ENCODE measurements at places on chromosomes 4 and X. TPM values are rescaled to one million over a fixed set of nuclear protein-coding genes. Genes with fewer than 3 reads are reported as not detected.

OPN1MW2 gene
- total RNA-seq: not detected

DNA sequence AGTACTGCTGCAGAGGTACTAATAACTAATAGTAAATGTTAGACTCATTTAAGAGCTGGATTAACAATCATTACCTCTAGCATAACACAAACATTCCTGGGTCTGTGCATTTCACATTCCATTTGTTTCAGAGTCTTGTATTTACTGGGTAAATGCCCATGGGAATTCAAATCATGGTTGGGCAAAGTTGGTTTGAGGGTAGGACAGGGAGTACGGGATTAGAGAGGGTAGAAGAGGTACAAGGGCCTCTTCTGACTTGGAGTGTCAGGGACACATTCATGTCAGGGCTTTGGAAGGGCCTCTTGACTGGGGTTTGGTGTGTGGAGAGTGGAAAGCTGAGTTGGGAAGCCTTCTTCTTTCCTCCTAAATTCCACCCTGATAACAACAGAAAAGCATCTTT is 65.9 kb downstream of the WWC2 start:
- no peak for DNase-seq

- DNase-seq: no peak
Measured at GRCh38 chr4:113587640-113588275, 173.8 kb downstream of the CAMK2D start.

- no peak for DNase-seq
Measured at GRCh38 chr4:153987291-153987690, 198.4 kb upstream of the SFRP2 start.

HERC5 gene
- total RNA-seq: 1.4 TPM

GRCh38 chrX:137852502-137852901 is 286.6 kb downstream of the ZIC3 start:
- no peak for DNase-seq

CDX4 gene
- not detected for total RNA-seq

XG gene
- total RNA-seq: not detected

LRIT3 gene
- total RNA-seq: 0.08 TPM

GRCh38 chr4:76898949-76899645 is 1.2 kb upstream of the SOWAHB start:
- DNase-seq: no peak

GRCh38 chr4:7462509-7462971 is 27.8 kb upstream of the PSAPL1 start:
- DNase-seq: peak; percentile 58

DNA sequence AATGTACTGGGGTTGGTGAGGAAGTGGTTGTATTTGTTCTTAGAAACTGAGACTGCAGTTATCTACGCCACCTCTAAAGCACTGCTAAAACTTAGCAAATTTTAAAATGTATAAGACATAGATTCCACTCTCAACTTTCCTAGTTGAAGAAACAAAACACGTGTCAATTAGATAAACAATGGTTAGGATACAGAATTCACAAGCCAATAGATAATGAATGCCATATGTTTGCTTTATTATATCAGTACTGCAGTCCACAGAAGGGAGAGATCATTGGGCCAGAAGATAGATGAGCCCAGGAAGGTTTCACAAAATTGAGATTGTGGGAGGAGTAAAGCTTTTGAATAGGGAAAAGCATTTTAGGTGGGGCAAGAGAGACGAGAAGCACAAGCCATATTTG is 14.3 kb downstream of the TMEM33 start:
- DNase-seq: no peak

- no peak for DNase-seq
Measured at GRCh38 chrX:66130469-66130868, 33.6 kb upstream of the HEPH start.

DNA sequence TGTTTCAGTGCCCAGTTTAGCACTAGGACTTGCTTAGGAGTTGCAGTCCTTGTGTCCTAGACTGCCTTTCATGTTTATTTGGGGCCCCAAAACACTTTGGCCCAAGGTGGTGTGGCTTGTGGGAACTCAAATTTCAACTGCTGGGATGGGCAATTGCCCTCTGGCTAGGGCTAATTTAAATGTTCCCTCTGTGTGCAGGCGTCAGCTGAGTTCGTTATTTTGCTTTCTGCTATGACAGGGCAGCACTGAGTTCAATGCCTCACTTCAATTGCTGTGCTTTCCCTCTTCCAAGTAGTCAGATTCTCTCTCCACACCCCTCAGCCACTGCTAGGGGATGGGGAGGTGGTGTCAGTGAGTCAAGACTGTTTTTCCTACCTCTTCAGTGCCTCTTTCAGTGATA is 51.1 kb downstream of the ITIH6 start:
- no peak for DNase-seq

DCK gene
- total RNA-seq: 1.9 TPM

DNA sequence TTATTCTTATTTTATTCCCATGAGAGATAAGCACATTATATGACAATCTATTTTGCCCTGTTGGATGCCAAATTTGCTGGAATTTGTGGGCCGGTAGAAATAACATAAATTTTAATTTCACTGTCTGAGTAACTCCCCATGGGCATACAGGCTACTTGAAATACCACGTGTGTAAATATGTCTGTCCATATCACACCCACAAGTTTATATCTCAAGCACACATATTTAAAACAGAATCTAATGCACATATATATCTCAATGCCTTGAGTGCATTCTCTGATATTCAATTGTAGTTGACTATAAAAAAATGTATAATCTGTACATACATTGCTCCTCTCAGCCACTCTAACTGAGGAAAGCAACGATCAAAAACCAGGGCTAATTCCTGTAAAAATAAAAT is 51.2 kb downstream of the PPARGC1A start:
- DNase-seq: no peak

DNA sequence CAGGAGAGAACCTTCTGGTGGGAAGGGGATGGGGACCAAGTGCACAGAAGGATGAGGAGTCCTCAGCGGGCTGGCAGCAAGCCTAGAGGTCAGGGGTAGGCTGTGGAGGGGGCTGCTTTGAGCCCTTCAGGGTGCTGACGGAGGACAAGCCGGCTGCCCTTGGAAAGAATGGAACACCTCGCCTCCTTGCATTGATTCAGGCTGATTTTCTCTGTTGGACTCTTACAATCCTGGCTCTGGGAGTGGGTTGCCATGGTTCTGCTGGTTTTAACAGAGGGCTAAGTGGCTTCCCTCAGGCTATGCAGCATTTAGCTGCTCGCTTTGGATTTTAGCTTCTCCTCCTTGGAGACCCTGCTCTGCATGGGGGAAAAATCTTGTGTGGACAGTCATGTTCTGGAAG is 49.4 kb upstream of the CHRNA9 start:
- DNase-seq: no peak

NMU gene
- 0.65 TPM for total RNA-seq

DNA sequence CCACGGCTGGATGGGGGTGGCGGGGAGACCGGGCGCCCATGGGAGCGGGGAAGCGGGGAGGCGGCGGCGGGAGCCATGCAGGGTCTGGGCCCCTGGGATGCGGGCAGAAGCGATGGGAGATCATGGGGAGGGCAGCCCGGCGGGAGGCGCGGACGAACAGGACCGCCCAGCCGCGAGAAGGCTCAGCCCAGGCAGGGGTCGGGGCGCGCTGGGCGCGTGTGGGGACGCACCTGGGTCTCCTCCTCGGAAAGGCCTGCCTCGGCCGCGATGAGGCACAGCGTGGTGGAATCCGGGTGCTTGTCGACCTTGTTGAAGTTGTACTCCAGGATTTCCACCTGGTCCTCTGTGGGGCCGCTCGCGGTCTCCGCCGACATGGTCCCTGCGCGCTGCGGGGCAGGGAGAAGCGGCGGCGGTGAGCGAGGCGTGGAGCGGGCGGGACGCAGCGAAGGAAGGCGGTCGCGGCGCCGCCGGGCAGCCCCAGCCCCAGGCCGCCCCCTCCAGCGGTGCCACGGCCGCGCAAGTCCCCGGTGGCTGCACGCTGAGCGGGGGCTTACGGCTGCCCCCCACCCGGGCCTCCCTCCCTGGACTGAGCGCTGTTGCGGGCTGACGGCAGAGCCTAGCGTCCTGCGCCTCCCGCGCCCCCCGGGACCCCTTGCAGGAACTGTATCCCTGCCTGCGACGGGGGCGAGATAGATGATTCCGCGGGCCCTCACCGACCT is 25.3 kb downstream of the HOPX start:
- no peak for DNase-seq

DNA sequence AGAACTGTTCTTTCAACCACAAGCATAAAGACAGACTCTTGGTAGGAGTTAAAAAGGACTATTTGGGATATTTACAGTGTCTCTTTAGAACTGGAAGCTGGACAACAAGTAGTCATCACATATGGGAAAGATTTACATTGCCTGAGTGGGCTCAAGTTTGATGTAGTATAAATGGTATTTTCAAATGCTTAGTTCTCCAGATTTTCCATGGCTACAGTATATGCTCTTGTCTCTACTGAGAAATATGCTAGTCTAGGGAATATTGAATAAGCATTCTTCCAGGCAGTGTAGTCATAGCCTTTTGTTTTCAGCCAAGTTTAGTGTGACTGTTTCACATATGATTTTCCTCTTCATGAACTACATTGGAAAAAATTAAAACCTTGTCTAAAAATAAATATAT is 315.6 kb downstream of the ARHGAP24 start:
- DNase-seq: no peak

GRCh38 chr4:25441519-25442117 is 64.6 kb downstream of the ANAPC4 start:
- DNase-seq: peak; percentile 62

P2RY8 gene
- 0.48 TPM for total RNA-seq

- peak; percentile 53 for DNase-seq
Measured at GRCh38 chr4:170025523-170026252, 507 bp downstream of the MFAP3L start.

GRCh38 chr4:5124876-5125275 is 73.6 kb downstream of the STK32B start:
- no peak for DNase-seq

RENBP gene
- total RNA-seq: 5.5 TPM

- DNase-seq: no peak
Measured at GRCh38 chrX:121036137-121036536, 11.3 kb upstream of the GLUD2 start.

DNA sequence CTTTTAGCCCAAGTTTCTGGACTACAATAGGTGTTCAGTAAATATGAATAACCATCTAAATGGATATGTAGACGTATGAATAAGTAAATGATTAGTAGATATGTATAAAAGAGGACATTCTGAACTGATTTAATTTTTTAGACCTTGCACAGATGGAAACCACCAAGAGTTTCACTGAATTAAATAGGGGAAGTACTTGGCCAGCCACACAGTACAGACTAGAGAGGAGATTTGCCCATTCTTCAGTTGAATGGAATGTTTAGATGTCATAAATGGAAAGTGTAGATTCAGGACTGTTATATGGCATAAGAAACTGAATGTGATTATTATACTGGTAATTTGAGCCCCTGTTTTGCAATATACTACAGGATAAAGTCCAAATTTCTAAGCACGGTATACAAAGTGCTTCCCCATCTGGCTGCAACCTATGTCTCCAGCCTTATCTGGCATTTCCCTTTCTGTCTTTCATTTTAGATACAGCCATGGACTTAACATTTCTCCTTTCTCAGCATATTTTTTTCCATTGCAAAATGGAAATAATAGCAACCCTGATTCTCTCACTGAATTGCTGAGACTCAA is 137.8 kb upstream of the HS3ST1 start:
- DNase-seq: no peak

DNA sequence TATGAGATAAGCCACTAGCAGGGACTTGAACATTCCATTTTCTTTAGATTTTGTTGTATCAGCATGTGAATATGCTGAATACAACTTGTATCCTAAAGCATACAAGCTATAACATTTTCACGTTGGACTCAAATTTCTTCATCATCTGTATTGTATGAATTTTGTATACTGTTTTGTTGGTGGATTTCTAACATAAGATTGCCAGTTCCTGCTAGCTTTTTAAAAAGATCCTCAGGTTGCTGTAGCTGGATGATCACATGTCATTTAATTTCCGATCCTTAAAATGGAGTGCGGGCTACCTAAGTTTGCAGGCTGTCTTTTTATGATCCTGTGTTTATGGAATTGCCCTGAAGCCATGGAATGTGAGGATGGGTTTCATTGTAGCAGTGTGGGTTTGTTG is 6.9 kb downstream of the PDLIM5 start:
- no peak for DNase-seq

GRCh38 chr4:71470524-71470923 is 131.7 kb downstream of the SLC4A4 start:
- DNase-seq: no peak

AFF2 gene
- total RNA-seq: 0.13 TPM

DNA sequence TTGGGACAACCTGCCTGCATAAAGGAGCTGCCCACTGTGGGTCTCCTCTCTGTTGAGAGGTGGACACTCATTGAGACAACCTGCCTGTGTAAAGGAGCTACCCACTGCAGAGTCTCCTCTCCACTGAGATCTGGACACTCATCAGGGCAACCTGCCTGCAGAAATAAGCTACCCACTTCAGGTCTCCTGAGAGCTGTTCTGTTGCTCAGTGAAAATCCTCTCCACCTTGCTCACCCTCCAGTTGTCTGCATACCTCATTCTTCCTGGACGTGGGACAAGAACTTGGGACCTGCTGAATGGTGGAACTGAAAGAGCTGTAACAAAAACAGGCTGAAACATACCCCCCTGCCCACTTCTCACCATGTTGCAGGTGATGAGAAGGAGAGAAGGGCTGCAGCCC is 59.9 kb upstream of the CDKN2AIP start:
- no peak for DNase-seq

DNA sequence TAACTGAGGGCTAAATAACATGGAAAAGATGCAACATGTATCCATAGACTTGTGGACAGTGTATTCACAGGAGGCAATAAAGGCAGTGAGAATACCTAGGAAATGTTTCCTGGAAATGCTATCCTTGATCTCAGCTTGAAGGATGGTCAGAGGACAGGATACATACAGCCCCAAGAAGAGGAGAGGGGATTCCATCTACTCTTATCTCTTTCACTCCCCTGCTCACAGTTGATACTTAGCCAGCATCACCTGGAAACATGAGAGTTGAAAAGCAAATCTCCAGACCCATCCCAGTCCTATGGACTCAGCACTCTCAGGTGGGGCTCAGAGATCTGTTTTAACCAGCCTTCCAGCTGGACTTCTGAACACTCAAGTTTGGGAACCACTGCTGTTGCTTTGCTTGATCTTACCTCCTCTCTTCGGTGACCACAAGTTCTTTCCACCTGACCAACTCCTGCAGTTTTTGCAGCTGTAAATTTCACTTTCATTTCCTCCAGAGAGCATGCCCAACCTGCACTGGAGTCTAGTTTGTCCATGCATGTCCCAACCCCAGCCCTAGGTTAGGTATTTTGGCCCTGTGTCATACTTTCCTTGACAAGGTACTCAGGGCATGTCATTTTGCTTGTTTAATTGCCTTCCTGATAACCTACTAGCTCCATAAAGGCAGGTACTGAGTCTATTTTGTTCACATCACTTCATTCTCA is 10.4 kb downstream of the RELL1 start:
- peak; percentile 74 for DNase-seq

NOCT gene
- total RNA-seq: 5.1 TPM

- DNase-seq: no peak
Measured at GRCh38 chr4:102809691-102810090, 17.7 kb downstream of the UBE2D3 start.
